T-helper 1 cell (primary cell): ENCODE measurements at places on chromosomes 5 and 9.
A peak's percentile ranks its signal among the peaks of the same experiment; 100 is the strongest.

DNA sequence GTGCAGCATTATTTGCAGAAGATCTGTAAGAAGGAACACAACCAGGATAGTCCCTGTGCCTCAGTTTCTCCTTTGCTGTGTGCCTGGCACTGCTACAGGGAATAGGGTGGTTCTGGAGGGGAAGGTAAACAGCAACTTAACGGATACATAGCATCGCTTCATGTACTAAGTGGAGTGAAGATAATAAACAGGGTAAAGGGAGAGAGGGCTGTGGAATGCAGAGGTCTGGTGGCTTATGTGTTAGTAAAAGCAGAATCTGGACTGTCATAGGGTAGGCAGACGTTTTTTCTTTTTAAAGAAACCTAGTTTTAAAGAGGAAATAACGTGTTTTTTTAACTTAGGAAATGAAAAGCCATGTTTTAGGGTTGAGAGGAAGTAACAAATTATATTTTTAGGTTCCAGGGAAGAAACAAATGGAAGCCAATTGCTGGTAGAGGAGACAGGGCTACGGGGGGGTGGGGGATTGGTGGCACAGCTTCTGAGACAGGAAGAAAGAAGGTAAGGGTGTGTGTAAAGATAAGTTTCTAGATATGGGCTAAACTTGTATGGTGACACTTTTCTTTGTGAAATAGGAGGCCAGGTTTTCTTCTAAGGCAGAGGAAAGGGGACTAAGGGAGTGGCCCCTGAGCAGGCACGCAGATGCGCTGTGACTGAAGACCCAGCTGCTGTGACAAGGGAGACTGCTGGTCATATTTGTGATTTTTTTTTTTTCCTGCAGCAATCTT, 1.3 kb downstream of the GNG10 start:
- peak; percentile 40 for DNase-seq

- DNase-seq = no peak
Observed at GRCh38 chr9:112680731-112681402, 37.0 kb downstream of the INIP start.

GRCh38 chr5:135708481-135709207, 125.8 kb upstream of the SLC25A48 start:
- DNase-seq = no peak

- DNase-seq = no peak
Observed at GRCh38 chr5:174083056-174083827, 37.7 kb downstream of the NSG2 start.

GRCh38 chr9:129595311-129595741, 25.6 kb downstream of the C9orf50 start:
- DNase-seq = no peak

GRCh38 chr9:3118081-3118480, 274.2 kb upstream of the PUM3 start:
- no peak for DNase-seq

GRCh38 chr5:121285801-121286521, 565.7 kb upstream of the FTMT start:
- no peak for DNase-seq

- no peak for DNase-seq
Observed at GRCh38 chr5:77390795-77391194, 101.3 kb downstream of the WDR41 start.

- DNase-seq = no peak
Observed at GRCh38 chr9:118561051-118561450, 808.2 kb downstream of the BRINP1 start.

- no peak for DNase-seq
Observed at GRCh38 chr9:109934136-109934856, 154.3 kb downstream of the PALM2AKAP2 start.

GRCh38 chr5:80865551-80865950, 94.6 kb upstream of the RASGRF2 start:
- no peak for DNase-seq

- no peak for DNase-seq
Observed at GRCh38 chr5:92907938-92908606, 672.9 kb downstream of the NR2F1-AS1 start.

DNA sequence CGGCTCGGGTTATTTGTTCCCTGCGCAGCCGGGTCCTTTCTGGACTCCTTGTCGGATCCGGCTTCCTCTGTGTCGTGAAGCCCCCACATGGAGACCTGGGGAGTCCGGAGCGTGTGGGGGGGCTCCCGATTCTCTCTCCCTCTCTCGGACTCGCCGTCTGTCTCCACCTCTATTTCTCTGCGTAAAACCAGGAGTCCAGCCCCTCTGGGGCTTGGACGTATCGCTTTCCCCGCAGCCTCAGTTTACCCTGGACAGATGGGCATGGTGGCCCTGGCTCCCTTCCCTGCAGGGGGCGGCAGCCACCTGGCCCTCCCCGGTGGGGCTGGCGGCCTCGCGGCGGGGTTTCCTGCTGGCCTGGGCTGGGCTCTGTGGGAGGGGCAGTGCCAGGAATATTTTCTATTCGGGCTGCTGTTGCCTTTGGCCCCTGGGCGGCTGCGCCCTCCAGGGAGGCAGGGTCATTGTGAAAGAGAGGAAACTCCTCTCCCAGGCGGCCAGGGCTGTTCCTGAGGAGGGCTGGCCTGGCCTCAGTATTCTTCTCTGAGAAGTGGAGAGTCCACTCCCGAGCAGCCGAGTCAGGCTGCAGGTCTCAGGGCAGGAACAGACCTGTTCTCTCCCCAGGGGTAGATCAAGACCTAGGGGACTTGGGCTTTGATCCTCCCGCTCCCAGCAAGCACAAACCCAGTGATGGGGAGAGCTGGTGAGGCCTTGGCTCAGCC, 665 bp downstream of the ASS1 start:
- DNase-seq = no peak
